Activated CD8-positive, alpha-beta memory T cell treated with anti-CD3 and anti-CD28 coated beads, Interleukin-2, amount 10 ng/mL, durations not matched to agents 7 days and 5 days (primary cell): ENCODE measurements at places on chromosomes 2 and 18. TPM values are rescaled to one million over a fixed set of nuclear protein-coding genes. Genes with fewer than 3 reads are reported as not detected.

DDX18 gene
- 55.3 TPM for total RNA-seq

FKBP1B gene
- 4.6 TPM for total RNA-seq

- no peak for DNase-seq
These were observed 555.0 kb upstream of the TMEFF2 start for GRCh38 chr2:192749611-192750200.

DNA sequence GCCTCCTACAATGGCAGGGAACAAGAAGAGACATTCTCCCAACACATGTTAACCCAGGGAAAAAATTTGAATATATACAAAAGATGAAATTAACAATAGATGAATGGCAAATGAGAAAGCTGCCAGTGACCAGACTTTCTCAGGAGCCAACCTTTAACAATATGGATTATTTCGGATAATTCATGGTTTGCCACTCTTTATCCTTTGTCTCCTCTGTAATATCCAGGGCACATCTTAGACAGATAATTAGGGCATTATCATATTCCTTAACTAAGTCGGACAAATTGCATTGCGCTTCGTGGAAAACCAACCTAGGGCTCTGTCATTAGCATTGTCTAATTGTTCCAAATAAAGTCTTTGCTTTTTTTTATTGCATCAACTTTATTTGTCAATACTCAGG, 97.3 kb downstream of the CDCA7 start:
- no peak for DNase-seq

DNA sequence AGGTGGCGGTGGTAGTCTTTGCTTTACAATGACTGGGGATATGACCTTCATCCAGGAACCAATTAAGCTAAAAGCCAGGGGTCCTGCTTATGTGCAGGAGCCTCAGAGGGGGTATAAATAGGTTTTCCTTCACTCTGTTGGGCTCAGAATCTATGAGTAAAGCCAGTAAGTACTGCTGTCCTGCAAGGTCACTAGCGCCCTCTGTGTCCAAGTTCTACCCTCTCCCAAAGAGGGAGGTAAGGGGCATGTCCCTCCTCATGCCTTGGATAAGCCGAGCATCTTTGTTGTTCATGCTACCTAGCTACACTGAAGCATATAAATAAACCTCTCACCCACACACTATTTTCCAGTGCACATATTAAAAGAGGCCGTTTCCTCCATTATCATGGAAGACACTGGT, 79.4 kb downstream of the SPRED2 start:
- no peak for DNase-seq
